8988T (cell line): ENCODE measurements at places on chromosomes 7 and 10.

- no peak for DNase-seq
Observed at GRCh38 chr10:91210435-91210834, 10.0 kb upstream of the PCGF5 start.

DNA sequence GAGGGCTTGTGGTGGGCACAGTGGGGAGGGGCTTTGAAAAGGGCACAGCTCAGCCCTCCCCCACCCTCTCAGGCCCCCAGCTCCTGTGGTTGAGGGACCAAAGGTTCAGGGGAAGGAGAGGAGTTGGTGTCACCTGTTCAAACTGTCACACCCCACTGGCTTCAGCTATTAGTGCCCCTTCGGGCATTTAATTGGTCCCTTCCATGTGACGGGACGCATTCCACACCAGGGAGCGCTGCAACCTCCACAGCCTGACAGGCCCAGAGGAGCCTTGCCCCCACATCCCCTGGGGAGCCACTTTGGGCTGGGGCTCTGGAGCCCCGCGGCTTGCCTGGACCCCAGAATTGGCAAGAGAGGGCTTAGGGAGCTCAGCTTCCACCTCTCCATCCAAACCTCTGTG lies 75.7 kb downstream of the C10orf105 start:
- DNase-seq: no peak

GRCh38 chr10:44398747-44399658 lies 14.1 kb upstream of the CXCL12 start:
- DNase-seq: no peak

DNA sequence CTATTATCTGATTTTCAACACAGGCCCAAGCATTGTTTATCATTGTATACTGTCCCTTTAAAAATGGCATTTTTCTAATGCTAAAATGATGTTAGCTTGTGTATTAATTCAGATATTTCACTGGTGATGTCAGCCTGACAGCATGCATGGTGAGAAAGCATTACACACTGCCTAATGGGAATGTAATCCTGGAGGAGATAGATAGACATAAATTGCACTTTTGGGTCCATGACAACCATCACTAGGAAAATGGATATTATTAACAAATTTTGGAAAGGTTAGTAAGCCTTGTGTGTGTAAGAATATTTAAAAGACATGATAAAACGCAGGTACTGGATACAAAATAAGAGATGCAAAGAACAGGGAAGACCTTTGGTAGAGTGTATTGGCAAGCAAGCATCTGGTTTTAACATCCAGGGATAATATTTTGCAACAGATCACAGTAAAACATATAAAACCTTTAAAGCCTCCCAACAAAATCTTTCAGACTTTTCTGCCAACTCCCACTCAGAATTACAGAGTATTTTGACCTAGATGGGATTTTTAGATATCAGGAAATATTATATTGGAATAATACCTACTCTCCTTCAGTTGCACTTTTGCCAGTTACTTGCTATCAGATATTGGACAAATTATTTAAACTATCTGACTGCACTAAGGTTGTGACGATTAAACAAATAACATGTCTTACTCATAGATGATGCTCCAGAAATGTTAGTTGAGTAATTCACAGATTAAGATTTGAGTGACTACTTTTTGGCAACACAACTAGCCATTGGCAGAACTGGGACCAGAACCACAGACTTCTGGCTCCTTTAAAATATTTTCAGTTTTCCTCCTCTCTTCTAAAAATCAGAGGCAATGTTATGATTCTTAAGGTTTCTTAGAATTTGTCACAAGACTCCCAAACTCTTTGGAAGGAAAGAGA lies 291.6 kb upstream of the SEMA3C start:
- DNase-seq: no peak

DNA sequence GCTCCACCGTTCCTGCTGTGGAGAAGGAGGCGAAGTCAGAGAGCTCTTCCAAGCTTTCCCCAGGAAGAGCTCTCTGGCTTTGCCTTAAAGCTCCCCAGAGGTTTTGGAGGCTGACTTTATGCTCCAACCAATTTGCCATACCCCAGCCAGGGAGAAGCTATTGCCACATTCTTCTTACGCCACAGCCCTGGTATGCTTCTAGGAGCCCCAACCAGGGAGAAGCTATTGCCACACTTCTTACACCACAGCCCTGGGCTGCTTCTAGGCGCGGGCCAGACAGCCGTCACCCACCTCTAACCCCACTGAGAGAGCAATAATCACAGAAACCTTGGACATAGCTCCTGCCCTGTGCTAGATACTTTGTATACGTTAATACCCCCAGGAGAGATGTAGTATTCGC lies 951 bp downstream of the ELOVL3 start:
- DNase-seq: no peak
